Heart right ventricle (tissue), 16 donors: ENCODE measurements at places on chromosomes 16 and 17. TPM values are rescaled to one million over a fixed set of nuclear protein-coding genes. Genes with fewer than 3 reads are reported as not detected.

Gene ATF7IP2
- 19.4 TPM for total RNA-seq

Gene ANKFN1
- total RNA-seq, result not detected

Gene KRT36
- total RNA-seq, result not detected

DNA sequence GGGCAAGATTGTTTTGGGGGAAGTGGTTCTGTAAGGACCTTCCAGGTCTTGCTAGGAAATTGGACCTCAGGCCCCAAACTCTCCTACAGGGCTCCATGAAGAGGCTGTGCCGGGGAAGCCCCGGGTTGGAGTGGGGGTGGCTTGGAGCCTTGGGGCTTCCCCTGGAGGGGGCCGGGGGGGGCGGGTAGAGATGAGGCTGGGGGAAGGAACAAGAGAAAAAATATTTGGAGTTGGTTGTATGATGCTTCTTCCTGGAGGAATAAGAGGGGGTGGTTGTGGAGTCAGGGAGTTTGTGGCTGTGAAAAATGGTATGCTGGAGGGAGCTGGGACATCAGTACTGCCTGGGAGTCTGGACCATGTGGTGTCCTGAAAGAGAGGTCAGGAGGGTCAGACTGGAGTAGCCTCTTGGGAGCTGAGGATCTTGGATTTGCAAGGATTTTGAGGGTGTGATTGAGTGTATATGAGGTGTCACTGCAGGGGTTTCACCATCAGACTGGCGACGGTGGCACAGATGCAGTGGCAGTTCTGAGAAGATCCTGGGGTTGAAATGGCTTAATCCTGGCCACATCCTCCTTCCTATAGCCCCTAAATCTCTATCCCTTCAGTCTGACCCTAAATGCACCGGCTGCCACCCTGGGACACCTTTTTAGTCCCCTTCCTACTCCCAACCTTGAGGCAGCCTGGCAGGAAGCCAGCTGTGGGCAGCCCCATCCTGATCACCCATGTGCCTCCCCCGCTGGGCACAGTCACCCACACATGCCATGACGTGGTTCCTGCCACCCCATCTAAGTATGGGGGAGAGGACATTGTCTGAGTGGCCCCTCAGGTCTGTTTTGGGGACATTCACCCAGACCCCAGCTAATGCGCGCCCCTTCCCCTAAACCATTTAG, 10.9 kb downstream of the RARA start:
- no peaks in the 10 kb centered on the region for H3K27me3 ChIP-seq
- H3K36me3 ChIP-seq, result no peaks in the 10 kb centered on the region
- peaks cover 94% of the 10 kb centered on the region for H3K4me1 ChIP-seq
- no peak for DNase-seq

DNA sequence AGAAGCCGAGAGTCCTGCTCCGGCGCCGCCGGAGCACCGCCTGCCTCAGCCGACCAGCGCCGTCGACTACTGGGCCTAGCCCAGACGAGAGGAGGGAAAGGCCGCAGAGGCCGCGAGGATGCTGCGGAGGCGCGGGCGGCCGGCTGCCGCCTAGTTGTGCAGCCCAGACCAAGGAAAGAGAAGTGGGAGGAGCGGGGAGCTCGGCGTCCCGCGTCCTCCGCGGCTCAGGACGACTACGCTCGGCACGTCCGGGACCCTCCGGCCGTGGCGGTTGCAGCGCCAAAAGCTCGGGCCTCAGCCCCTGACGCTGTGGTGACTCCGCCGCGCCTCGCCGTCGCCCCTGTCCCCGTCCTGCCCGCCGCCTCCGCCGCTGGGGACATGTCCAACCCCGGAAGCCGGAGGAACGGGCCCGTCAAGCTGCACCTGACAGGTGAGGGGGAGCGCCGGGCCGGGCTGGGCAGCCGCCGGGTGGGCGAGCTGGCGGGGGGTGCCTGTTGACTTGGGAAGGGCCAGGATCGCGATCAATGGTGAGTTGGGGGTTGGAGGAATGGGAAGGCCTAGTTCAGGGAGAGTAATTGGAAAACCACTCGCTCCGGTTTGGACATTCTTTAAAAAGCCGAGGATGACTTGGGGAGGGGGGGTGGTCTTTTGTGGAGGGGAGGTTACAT, 37.7 kb downstream of the RNF135 start:
- H3K4me1 ChIP-seq, result no peaks in the 10 kb centered on the region
- peak overlapping the region; percentile 86 for H3K4me3 ChIP-seq
- H3K27me3 ChIP-seq, result no peaks in the 10 kb centered on the region

- H3K27me3 ChIP-seq, result no peaks in the 10 kb centered on the region
- no peak overlapping the region for H3K4me3 ChIP-seq
- no peaks in the 10 kb centered on the region for H3K36me3 ChIP-seq
- H3K4me1 ChIP-seq, result no peaks in the 10 kb centered on the region
- no peak overlapping the region for H3K27ac ChIP-seq
Measured at GRCh38 chr17:6306820-6307219, 128.1 kb downstream of the AIPL1 start.
